Activated naive CD8-positive, alpha-beta T cell treated with anti-CD3 and anti-CD28 coated beads for 36 hours (primary cell): ENCODE measurements at places on chromosomes 3 and 15. TPM values are rescaled to one million over a fixed set of nuclear protein-coding genes. Genes with fewer than 3 reads are reported as not detected.
A peak's percentile ranks its signal among the peaks of the same experiment; 100 is the strongest.

- no peaks in the 10 kb centered on the region for H3K4me1 ChIP-seq
- H3K36me3 ChIP-seq = no peaks in the 10 kb centered on the region
- peaks cover 12% of the 10 kb centered on the region for H3K27me3 ChIP-seq
- no peak for DNase-seq
- H3K4me3 ChIP-seq = no peak overlapping the region
- H3K27ac ChIP-seq = no peak overlapping the region
These were observed 21.6 kb downstream of the COL8A1 start for GRCh38 chr3:99659951-99660350.

DNA sequence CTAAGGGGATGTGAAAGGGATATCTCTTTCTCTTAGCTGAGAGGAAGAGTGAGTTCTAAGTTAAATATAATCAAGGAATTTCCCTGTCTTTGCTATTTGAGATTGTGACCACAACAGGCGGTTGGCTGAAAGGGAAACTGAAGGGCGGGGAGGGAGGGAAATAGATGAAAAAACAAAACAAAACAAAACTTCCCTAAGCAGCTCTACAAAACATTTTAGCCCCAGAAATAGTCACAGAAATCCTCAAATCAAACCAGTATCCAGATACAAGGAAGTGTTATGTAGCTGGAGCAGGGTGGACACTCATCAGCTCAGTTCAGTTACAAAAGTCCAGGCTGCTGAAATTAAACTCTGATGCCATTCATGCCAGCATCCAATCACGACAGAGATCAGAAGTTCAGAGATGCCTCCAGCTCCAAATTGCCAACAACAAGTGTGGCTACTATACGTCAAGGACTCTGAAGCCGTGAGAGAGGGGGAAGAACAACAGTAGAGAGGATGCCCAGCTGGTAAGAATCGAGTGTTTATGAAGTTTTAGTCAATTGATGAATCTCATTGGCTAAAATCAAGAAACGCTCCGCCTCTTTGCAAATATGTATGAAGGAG, 319 bp upstream of the TP63 start:
- no peak overlapping the region for H3K27ac ChIP-seq
- no peak for DNase-seq
- H3K36me3 ChIP-seq = no peaks in the 10 kb centered on the region
- peaks cover 18% of the 10 kb centered on the region for H3K4me1 ChIP-seq
- H3K27me3 ChIP-seq = no peaks in the 10 kb centered on the region
- H3K4me3 ChIP-seq = no peak overlapping the region

GRCh38 chr15:36904715-36905114, 195.6 kb downstream of the MEIS2 start:
- H3K4me1 ChIP-seq = no peaks in the 10 kb centered on the region
- peaks cover 12% of the 10 kb centered on the region for H3K27me3 ChIP-seq
- H3K36me3 ChIP-seq = no peaks in the 10 kb centered on the region
- DNase-seq = no peak

The CSPG5 gene
- total RNA-seq = 0.56 TPM

DNA sequence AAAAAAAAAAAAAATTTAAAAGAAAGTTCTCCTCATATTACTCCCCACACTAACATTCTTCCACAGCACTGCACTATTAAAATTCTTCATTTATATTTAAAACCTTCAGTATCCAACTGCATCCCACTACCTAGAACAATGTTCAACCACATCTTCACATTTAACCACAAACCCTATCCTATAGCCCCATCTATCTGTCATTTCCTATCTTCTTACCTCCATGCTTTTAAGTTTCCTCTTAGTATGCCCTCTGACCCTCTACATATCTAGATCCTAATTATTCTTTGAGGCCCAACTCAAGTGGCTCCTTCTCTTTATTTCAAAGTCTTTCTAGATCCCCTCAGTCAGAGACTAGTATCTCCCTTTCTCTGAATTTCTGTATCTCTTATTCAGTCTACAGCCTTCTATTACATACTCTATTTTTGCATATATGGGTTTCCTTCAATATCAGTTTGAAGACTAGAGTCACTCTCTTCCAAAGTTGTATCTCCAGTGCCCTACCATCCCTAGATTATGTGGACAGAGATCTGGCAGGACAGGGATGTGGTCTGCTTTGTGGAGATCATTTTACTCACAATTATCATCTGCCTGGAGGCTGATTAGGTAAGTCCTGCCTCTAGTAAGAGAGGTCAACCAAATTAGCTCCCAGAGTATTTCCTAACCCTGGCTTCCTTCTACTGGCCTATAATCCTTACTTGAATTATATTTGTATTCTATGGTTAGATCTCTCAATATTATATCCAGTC, 1.4 kb downstream of the CIAO2A start:
- no peaks in the 10 kb centered on the region for H3K27me3 ChIP-seq
- H3K36me3 ChIP-seq = peaks cover 28% of the 10 kb centered on the region
- H3K4me3 ChIP-seq = peak overlapping the region; percentile 99
- peak overlapping the region; percentile 98 for H3K27ac ChIP-seq

DNA sequence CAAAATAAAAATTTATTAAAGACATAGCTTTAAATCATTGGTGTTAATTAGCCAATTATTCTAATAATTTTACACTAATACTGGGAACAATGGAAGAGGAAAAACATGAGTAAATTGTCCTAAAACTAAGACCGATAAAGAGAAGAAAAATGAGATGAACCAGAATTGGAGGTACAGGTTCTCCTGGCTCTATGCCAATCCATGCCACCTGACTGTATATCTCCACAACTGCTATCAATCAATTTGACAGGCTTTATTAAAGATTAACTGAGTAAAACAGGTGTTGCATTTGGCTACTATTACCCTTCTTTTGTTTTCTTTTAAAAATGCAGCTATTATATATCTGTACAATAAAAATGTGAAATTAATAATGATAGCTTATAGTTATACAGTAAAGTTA, 850.0 kb downstream of the CADM2 start:
- H3K27ac ChIP-seq = no peak overlapping the region
- no peak for DNase-seq
- H3K4me3 ChIP-seq = no peak overlapping the region
- no peaks in the 10 kb centered on the region for H3K4me1 ChIP-seq

The IL17RD gene
- total RNA-seq = 0.04 TPM

The CKMT1A gene
- total RNA-seq = 0.14 TPM

GRCh38 chr3:149280671-149281349, 52.6 kb downstream of the TM4SF18 start:
- H3K27me3 ChIP-seq = no peaks in the 10 kb centered on the region
- no peak overlapping the region for H3K27ac ChIP-seq
- no peak for DNase-seq

GRCh38 chr3:13012221-13012691, 61.0 kb downstream of the IQSEC1 start:
- peaks cover 72% of the 10 kb centered on the region for H3K4me1 ChIP-seq
- peaks cover 11% of the 10 kb centered on the region for H3K36me3 ChIP-seq
- H3K27me3 ChIP-seq = no peaks in the 10 kb centered on the region
- peak; percentile 67 for DNase-seq
- H3K4me3 ChIP-seq = peak overlapping the region; percentile 73

The TM6SF1 gene
- 1.6 TPM for total RNA-seq

GRCh38 chr3:126474498-126475412, 936 bp downstream of the ZXDC start:
- DNase-seq = peak; percentile 46
- H3K4me3 ChIP-seq = peak overlapping the region; percentile 95
- H3K36me3 ChIP-seq = peaks cover 35% of the 10 kb centered on the region
- H3K4me1 ChIP-seq = peaks cover 33% of the 10 kb centered on the region

The SLC22A13 gene
- 0.27 TPM for total RNA-seq

DNA sequence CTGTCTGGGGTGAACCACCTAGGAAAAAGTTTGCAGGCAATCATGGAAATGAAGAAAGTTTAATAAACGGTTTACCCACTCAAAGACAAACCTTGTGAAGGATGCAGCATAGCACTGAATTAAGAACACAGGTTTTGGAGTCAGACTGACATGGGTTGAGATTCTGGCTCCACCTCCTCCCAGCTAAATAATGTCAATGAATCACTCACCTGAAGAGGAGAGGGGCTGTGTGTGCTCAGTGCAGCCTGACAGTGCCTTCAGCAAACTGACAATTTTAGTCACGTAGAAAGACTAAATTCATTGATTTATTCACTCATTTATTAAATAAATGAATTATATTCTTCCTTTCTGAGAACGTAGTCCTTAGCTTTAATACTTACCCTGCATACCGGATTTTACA, 18.9 kb downstream of the NR1I2 start:
- DNase-seq = no peak
- no peaks in the 10 kb centered on the region for H3K4me1 ChIP-seq
- no peak overlapping the region for H3K27ac ChIP-seq
- H3K36me3 ChIP-seq = no peaks in the 10 kb centered on the region
